SW 1271 (cell line): ENCODE measurements at places on chromosomes 12 and 14.

GRCh38 chr12:24012528-24012927 is 63.1 kb upstream of the SOX5 start:
- DNase-seq: no peak

- DNase-seq: no peak
These were observed 11.1 kb upstream of the INF2 start for GRCh38 chr14:104678346-104678745.

DNA sequence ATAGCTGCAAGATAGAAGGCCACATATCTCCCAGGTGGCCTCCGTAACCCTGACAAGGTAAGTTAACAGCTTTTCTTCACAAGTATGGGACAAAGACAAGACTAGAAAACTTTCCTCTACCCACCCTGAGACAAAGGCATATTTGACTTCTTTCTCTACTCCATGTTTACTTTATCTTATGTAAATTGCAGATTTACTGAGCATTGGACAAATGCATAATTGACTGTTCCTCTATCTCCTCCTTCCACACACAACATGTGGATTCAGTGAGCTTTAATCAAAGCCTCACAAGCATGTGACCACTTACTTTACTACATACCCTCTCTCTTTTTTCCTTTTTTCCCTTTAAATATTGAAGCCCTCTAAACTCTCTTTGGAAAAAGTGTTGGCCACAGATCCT is 289.1 kb upstream of the TMTC1 start:
- DNase-seq: no peak

GRCh38 chr12:69161829-69162228 is 77.5 kb upstream of the CPSF6 start:
- no peak for DNase-seq

DNA sequence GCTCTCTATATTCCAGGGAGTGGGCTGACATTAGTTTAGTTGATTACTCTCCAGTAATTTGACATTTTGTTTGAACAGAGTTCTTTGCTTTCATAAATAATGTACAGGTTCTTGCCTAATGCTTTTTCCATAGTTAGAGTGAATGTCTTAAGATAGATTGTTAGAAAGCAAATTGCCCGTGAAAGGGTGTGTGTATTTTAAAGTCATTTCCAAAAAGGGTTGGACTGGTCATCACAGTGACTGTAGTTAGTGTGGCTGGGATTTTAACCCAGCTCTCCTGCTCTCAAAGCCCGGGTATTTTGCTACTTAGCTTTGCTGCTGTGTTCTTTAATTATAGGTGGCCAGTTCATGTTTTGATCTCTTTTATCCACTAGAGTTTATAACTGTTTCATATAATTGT is 74.2 kb downstream of the DNAH10 start:
- no peak for DNase-seq

- no peak for DNase-seq
These were observed 570.9 kb downstream of the VRK1 start for GRCh38 chr14:97368049-97368448.
